ENCODE measurements at places on chromosomes 5 and 9. TPM values are rescaled to one million over a fixed set of nuclear protein-coding genes. Genes with fewer than 3 reads are reported as not detected.

The VCAN gene
- total RNA-seq = 404 TPM

The ITK gene
- total RNA-seq = not detected

The PRSS3 gene
- 2.5 TPM for total RNA-seq

The FBN2 gene
- total RNA-seq = 18.4 TPM
